ENCODE measurements at places on chromosomes 12 and 14. TPM values are rescaled to one million over a fixed set of nuclear protein-coding genes. Genes with fewer than 3 reads are reported as not detected.

- DNase-seq: peak; percentile 73
Measured at GRCh38 chr12:69639400-69640016, 28.8 kb upstream of the LRRC10 start.

- DNase-seq: no peak
Measured at GRCh38 chr12:85580562-85581168, 255.5 kb downstream of the RASSF9 start.

GRCh38 chr14:105912641-105913180, 386.3 kb downstream of the TMEM121 start:
- no peak for DNase-seq

- DNase-seq: no peak
Measured at GRCh38 chr12:53480491-53481442, 18.5 kb downstream of the MAP3K12 start.

DNA sequence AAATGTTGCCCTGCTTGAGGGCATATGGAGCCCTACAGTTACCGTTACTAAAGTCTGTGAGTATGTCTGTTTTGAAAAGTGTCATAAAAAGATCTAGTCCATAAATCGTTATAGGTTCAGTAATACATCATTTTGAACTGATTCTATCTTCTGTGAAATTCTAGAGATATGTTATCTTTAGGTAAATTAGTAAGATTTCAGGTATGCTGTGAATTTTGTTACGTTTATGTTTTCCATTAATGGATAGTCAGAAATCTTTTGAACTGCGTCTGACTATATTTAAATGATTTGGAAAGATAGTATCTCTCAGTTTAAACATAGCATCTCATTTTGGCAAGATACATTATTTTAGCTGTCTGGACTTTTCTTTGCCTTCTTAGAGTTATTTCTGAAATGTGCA, 8.3 kb downstream of the ALG10 start:
- DNase-seq: no peak

GRCh38 chr12:18217966-18218365, 43.4 kb upstream of the PIK3C2G start:
- DNase-seq: no peak

GRCh38 chr12:67388331-67389138, 119.4 kb downstream of the CAND1 start:
- no peak for DNase-seq

GRCh38 chr14:24826390-24826789, 192.4 kb upstream of the GZMB start:
- DNase-seq: no peak

DNA sequence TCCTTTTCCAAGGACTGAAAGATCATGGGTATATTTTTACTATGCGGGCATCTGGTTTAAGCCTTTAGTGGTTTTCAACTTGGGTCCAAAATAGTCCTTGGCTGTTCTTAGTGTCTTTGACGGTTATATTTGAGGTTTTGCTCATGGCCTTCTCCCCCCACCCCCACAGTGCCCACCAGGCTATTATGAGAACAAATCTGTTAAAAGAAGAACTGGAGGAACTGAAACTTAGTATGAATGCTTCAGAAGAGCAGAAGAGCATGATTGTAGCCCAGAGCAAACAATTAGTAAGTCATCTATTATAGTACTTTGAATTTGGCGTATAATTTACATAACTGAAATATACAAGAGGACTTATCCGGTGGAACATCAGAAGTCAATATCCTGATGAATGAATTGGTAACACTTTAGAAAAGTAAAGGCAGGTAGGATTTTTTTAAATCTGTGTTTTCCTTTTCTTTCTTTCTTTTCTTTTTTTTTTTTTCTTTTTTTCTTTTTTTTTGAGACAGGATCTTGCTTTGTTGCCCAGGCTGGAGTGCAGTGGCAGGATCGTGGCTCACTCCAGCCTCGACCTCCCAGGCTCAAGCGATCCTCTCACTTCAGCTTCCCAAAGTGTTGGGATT, 71.8 kb upstream of the BCAT1 start:
- no peak for DNase-seq

- DNase-seq: no peak
Measured at GRCh38 chr12:58009405-58010195, 68.2 kb downstream of the ATP23 start.

RPL10L gene
- total RNA-seq: not detected

GLI1 gene
- total RNA-seq: 5.0 TPM

CACNA2D4 gene
- total RNA-seq: not detected

IPO8 gene
- total RNA-seq: 12.5 TPM

ITGA7 gene
- 0.38 TPM for total RNA-seq

BAZ2A gene
- total RNA-seq: 32.4 TPM
